ENCODE measurements at places on chromosomes 7 and 10.

DNA sequence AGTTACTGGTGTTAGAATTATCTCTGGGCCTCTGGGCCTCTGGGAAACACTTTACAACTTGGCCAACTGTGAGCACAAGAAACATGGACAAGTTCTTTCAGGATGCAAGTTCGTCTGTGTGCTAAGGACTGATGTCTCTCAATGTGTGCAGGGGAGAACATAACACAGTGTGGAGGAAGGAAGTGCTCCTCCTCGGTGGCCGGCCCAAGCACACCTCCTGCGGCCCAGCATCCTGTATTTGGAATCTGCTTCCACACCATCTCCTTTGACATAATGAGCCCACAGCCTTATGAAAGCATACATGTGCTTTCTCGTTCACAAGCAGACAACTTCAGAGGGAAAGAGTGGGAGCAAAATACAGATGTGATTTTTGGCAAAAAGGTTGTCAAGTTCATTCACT is 59.0 kb downstream of the MTPN start:
- DNase-seq: no peak
- H3K27me3 ChIP-seq: peaks cover 2% of the 10 kb centered on the region
- peaks cover 7% of the 10 kb centered on the region for H3K4me1 ChIP-seq
- H3K4me3 ChIP-seq: no peak overlapping the region
- peak overlapping the region; percentile 17 for H3K27ac ChIP-seq
- peaks cover 42% of the 10 kb centered on the region for H3K36me3 ChIP-seq

- peak overlapping the region; percentile 19 for H3K4me3 ChIP-seq
- no peaks in the 10 kb centered on the region for H3K27me3 ChIP-seq
- no peaks in the 10 kb centered on the region for H3K36me3 ChIP-seq
- DNase-seq: no peak
- H3K4me1 ChIP-seq: peaks cover 95% of the 10 kb centered on the region
Measured at GRCh38 chr7:106071356-106071998, 40.6 kb downstream of the SYPL1 start.

- peaks cover 6% of the 10 kb centered on the region for H3K36me3 ChIP-seq
- no peak overlapping the region for H3K4me3 ChIP-seq
- peaks cover 17% of the 10 kb centered on the region for H3K4me1 ChIP-seq
- no peak overlapping the region for H3K27ac ChIP-seq
- peaks cover 3% of the 10 kb centered on the region for H3K27me3 ChIP-seq
Measured at GRCh38 chr7:41046221-41046761, 656.6 kb downstream of the INHBA start.

GRCh38 chr7:74183142-74183541 is 9.0 kb downstream of the EIF4H start:
- H3K36me3 ChIP-seq: peaks cover 37% of the 10 kb centered on the region
- no peaks in the 10 kb centered on the region for H3K27me3 ChIP-seq
- H3K4me3 ChIP-seq: no peak overlapping the region
- H3K4me1 ChIP-seq: peaks cover 32% of the 10 kb centered on the region
- no peak overlapping the region for H3K27ac ChIP-seq

DNA sequence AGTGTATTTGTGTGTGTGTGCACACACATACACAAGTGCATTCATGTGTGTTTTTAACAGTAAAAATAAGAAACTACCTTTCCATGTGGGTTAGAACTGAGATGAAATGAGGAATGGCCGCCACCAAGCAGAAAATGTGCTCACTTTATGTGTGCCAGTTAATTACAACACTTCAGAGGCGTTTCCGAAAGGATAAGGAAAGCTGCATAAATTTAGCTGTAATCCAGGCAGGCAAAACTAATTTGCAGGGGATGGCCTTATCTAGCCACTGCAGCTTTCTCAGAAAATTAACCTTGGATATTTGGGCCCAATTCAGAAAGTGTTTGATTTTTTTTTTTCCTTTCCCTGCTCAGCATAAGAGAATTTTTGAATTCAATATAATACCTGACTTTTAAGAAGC is 328.8 kb upstream of the PHF14 start:
- H3K36me3 ChIP-seq: no peaks in the 10 kb centered on the region
- H3K27ac ChIP-seq: no peak overlapping the region
- peaks cover 4% of the 10 kb centered on the region for H3K27me3 ChIP-seq
- DNase-seq: no peak
- H3K4me1 ChIP-seq: peaks cover 19% of the 10 kb centered on the region

GRCh38 chr7:110017405-110017804 is 1073.5 kb upstream of the LRRN3 start:
- no peak overlapping the region for H3K4me3 ChIP-seq
- no peaks in the 10 kb centered on the region for H3K36me3 ChIP-seq
- DNase-seq: no peak
- H3K4me1 ChIP-seq: no peaks in the 10 kb centered on the region

- H3K27ac ChIP-seq: no peak overlapping the region
- H3K27me3 ChIP-seq: no peaks in the 10 kb centered on the region
- no peaks in the 10 kb centered on the region for H3K36me3 ChIP-seq
- no peak overlapping the region for H3K4me3 ChIP-seq
Measured at GRCh38 chr10:5498791-5499492, 428 bp downstream of the CALML5 start.
